ENCODE measurements at places on chromosomes 5 and 9.

GRCh38 chr9:9412241-9412640 is 1200.6 kb downstream of the PTPRD start:
- DNase-seq, result no peak

GRCh38 chr5:54860321-54860720 is 125.1 kb downstream of the ESM1 start:
- DNase-seq, result peak; percentile 33

DNA sequence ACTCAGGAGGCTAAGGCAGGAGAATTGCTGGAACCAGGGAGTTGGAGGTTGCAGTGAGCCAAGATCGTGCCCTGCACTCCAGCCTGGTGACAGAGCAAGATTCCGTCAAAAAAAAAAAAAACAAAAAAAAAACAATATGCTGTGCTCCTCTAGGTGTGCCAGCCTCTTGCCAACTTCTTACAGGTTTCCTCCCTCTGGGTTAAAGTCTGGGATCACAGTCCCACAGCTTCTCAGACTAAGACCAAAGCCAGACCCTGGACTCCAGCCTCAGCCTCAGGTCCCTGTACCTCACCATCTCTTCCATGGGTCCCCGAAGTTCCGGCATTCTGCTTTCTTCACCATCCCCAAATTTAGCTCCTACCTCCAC is 180.8 kb upstream of the MVB12B start:
- no peak for DNase-seq

DNA sequence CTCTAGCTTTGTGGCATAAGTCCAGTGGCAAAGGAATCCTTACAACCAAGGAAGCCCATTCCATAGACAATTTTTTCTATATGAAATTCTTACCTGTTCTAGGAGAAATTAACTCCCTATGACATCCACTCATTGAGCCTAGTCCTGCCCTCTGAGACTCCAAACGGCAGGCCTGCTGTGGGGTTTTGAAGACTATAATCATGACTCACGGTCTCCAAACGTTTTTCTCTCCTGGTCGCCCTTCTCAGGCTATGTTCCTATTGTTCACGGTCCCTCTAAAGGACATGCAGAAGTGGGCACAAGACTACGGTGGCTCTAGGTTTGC is 611 bp downstream of the EXOSC3 start:
- no peak for DNase-seq

DNA sequence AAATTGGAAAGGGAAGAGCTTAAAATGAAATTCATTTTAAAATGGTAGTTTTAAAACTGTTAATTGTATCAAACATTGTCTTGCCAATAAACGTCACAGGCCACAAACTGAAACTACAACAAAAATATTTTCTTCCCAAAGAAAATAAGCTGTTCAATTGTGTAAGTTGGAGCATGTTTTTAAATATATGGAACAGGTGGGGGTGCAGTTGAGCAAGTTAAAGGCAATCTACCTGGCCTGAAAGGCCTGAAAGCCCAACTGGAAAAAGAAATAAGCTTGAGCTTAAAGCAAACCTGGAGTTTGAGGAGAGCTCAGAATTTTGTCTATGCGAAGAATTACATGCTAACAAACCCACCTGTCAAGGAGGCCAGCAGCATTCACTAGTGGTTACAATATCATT is 439.5 kb downstream of the ACTL7B start:
- no peak for DNase-seq

GRCh38 chr5:144369006-144369405 is 198.3 kb downstream of the KCTD16 start:
- no peak for DNase-seq

DNA sequence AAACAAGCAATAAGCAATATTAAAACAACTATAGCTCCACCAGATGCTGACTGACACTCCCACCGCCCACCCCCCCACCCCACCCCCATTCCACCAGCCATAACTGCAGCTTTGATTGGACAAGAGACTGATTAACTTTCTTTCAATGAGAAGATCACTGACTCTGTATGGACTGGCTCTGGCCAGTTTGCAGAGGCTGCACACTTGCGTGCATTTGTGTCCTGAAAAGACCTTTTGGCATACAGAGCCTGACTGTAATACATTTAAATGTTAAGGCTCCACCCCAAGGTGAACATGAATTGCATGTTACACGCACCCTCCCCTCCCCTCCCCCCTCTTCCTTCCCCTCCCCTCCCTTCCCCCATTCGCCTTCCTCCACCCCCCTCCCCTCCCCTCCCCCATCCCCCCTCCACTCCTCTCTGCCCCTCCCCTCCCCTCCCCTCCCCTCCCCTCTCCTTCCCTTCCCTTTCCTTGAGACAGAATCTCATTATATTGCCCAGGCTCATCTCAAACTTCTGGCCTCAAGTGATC is 31.1 kb downstream of the FGD3 start:
- DNase-seq, result no peak

GRCh38 chr9:34989946-34990635 is 546 bp downstream of the DNAJB5 start:
- DNase-seq, result peak; percentile 67

DNA sequence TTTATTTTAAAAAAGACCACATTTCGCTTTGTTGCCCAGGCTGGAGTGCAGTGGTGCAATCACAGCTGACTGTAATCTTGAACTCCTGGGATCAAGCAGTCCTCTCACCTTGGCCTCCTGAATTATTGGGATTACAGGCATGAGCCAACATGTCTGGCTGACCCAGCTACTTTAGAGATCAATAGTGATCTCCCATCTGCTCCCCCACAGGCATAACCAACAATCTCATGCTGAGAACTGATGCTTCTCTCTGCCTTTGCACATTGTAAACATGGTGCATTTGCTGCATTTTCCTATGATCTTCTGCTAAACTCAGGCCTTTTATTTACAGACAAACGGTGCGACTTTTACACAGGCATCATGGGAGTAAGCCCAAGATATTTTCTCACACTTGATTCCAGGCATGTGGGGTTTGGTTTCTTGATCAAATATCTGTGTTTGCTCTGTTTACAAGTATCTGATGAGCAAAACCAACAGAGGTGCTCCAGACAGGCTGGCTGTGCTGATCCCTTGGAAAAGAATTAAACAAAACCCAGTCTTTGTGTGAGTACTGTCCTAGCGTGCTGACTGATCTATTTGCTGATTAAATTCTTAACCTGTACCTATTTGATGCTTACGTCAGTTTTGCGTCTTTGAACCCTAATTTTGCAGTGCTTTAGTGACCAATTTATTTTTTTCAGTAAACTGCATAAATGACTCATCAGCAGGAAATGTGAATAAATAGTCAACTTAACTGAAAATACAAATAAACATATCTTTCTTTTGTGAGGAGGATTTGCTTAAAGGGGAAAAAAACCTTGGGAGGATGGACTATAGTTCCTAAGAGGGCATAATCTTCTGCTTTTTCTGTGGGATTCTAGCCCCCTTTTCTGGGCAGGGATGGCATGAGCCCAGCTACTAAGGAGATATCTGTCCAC is 191.7 kb upstream of the NR3C1 start:
- peak; percentile 11 for DNase-seq

- peak; percentile 51 for DNase-seq
Measured at GRCh38 chr9:133782157-133783130, 44.3 kb upstream of the SARDH start.

- peak; percentile 81 for DNase-seq
Measured at GRCh38 chr5:159133041-159133741, 33.5 kb upstream of the EBF1 start.

- no peak for DNase-seq
Measured at GRCh38 chr9:27003426-27004077, 1.9 kb downstream of the LRRC19 start.

DNA sequence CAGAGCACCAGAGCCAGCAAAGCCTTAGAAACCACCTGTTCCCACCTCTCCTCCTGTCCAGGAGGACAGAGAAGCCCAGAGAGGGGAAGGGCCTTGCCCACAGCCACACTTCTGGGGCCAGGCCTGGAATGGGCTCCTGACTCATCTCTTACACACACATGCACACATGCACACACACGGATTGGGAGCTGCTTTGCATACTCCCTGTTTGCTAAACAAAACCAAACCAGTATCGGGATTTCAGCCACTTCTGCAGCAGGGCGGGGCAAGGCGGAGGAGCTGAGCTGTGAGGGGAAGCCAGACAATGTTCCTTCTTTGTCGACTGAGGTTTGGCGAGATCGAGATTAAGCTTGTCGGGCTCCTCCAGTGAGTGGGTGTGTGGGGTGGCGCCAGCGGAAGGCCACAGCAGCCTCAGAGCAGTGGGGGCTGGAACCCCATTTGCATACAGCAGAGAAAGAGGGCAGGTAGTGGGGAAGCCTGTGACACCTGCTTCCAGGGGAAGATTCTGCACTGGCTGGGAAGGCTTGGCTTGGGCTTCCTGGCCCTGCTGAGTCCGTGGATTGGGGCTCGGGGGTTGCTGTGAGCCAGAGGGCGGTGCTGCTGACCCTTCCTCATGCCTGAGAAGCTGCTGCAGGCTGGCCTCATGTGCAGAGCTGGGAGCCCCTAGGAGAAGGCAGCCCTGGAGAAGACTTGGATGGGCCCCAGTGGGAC is 16.1 kb downstream of the GFI1B start:
- DNase-seq, result peak; percentile 19

DNA sequence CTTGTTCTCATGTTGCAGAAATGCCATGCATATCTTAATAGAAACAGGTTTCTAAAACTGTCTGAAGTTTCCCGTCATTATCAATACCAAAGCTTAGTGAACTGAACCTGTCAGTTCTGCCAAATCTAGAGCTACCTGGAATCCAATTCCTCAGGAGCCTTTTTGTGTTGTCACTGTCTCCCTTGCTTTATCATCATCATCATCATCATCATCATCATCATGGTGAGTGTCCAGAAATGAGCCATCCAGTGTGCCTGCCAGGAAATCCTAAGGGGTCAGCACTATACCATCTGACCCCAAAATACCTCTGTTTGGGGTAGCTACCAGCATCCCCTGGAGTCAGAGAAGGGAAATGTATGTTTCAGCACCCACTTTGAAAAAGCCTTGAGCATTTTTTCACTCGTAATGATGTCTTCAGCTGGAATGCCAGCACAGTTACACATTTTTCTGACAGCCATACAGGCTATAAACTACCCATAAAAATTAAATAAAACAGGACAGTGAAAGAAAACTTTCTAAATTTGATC is 150.3 kb downstream of the NR2F1-AS1 start:
- DNase-seq, result no peak

DNA sequence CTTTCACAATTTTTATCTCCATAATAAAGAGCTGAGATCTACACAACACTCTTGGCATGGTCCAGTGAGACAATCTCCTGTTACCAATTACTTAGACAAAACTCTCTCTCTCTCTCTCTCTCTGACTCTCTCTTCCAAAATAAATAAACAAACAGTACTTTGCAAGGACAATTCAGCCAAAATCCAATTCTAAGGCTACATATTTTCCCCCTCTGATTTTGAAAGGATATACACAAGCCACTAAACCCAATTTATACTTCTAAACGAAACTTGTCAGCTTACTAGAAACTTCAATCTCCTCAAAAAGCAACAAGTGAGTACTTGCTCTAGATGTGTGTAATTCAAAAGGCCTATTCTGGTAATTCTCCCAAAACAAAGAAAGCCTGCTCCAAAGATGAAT is 26.3 kb upstream of the TNPO1 start:
- DNase-seq, result no peak

DNA sequence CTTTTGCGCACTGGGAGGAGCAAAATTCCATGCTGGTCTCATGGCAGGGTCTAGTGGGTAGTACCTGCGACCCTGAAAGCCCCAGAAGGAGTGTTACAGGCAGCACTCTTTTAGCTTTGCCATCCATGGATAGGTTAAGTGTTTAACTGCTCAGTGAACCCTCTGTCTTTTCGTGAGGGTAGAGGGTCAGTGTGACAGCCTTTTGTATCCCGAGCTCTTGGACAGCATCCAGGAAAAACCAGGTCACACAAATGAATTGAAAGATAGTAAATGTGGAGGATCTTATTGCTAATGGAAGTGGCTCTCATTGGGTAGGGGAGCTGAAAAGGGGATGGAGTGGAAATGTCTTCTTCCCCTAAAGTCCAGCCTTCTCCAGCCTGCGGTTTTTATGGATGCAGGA is 57.8 kb upstream of the CCDC112 start:
- DNase-seq, result no peak

GRCh38 chr5:141412854-141413539 is at the start of gene PCDHGA10:
Gene PCDHGA10, plus strand, starts transcription at chr5:141412987. Its CDS starts 189 bp downstream, at chr5:141413176.
- peak; percentile 75 for DNase-seq

DNA sequence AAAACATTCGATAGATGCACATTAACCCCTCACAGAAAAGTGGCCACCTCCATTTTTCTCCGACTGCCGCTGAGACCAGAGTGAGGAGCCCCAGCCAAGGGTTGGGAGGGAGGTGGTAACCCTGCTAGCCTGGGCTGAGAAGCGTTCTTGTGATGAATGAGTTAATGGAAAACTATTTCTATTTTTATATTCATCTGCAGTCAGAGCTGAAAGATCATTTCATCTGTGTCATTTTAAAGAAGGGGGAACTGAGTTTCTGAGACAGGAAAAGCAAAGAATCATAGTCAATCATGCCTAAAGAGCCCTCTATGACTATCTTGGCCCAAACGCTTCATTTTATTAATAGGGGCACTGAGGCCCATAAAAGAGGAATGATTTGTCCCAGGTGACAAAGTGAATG is 229.5 kb downstream of the PAPPA start:
- no peak for DNase-seq

DNA sequence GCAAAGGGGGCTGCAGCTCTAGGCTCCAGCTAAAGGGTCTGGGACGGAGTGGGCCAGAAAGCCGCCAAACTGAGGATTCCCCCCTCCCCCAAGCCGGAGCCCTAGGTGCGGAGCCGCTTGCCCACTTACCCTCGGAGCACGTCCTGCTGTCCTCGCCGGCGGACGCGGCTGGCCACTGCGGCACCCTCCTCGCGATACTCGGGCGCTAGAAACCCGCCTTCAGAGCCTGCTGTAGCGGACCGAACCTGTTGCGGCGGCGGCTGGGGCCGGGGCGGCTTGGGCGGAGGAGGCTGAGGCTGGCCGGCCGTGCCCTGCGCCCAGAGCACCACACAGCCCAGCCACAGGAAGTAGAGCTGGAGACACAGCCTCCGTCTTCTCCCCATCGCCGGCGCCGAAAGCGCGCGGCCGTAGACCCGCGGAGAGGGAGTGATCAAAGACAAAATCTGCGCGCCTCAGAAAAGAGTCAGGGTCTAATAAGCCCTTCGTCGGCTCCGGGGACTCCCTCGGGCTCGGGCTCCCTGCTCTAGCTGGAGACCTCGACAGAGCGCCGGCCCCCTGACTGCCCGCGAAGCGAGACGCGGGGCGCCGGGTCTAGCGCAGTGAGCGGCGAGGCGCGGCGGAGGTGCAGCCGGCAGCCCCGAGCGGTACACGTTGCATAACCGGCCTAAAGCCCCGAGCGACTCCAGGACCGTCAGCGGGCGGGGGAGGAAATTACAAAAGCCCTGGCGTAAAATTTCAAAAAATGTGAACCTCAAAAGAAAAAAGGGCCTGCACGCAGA is 635 bp downstream of the FBN2 start:
- peak; percentile 73 for DNase-seq

DNA sequence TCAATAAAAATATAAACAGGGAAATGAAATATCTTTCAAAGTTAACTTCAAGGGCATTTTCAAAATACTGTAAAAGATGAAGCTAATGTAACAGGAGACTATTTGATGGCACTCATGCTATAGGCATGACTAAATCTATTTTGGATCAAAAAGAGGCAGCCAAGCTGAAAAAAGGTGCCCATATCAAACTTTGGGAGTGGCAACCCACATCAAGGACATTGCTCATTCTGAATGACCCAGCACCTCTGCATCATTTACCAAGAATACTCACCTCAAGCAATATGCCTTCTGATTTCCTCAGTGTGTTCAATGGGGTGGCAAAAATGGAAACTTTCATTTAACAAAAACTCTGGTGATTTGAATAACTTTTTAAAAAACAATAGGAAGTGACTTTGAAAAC is 853.3 kb downstream of the TLE1 start:
- no peak for DNase-seq

All from fibroblast of skin of right quadriceps (primary cell).